ENCODE measurements at places on chromosomes 1 and 21.

DNA sequence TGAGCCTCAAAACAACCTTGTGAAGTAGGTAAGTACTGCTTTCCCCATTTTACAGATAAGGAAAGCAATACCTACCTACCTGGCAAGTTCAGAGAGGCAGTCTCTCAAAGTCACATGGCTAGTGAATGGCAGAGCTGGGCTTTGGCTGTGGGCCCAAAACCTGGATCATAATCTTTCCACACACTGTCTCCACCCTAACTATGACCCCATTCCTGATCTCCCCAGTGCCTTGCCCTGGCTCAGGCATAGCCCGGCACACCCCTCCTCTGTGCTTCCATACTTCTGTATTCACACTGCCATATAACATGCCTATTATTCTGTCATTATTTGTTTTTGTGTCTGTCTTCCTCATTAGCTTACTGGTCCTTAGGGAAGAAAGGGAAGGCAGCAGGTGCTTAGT is 15.9 kb downstream of the GNG12 start:
- DNase-seq: no peak

DNA sequence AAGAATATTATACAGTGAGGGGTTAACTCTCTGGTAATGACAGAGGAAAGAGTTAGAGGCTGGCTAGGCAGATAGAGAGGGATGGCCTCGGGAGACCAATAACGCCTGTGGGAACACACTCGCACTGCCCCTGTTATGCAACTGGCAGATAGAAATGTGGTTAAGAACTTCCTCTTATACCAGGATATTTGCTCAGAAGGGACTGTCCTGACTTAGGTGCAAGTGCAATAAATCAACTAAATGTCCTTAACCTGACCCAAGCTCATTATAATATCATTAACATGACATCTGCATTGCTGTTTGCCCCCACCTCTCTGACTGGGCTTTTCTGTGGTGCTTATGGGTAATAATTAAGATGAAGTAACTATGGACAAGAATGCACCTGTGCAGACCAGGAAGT is 1518.0 kb downstream of the NCAM2 start:
- no peak for DNase-seq

- DNase-seq: no peak
Observed at GRCh38 chr1:18630511-18631495, at the start of gene PAX7. TSS of gene PAX7 (plus strand) at chr1:18630846. CDS start at chr1:18631604, 758 bp downstream.

DNA sequence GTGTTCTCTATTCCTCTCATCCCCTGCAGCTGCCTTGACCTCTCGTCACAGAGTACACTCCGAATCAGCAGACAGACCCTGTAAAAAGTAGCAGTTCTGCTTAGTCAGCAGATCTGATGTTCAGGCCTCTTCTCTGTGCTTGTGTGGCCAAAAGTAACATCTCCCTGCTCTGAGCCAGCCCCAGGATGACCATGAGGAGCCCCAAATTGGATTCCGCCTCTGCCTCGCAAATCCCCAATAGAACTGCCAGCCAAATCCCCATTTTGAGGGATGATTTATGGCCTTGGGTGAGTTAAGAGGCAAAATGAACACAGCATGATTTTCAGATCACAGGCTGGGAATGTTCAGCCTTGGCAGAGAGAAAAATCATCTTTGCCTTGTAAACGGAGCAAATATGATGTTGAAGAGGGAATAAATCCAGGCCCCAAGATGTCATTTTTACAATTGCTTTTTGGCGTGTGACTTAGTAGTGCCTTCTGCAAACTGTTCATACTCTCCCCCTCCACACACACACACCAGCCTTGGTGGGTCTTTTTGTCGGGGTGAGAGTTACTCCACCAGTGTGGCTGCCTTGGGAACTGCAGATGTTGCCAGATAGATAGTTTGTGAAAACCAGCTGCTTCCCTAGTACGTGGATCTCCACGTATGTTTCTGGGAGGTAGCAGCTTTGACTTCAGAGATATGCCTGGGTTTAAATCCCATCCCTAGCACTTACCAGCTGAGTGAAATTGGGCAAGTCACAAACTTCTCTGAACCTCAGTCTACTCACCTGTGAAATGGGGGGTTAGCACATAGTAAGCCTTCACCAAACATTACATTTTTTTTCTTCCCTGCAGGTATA is 77.8 kb downstream of the MAN1C1 start:
- no peak for DNase-seq

GRCh38 chr1:93352376-93352775 is 6.7 kb downstream of the DR1 start:
- DNase-seq: no peak

- no peak for DNase-seq
Observed at GRCh38 chr1:33268927-33269610, 12.8 kb downstream of the ZNF362 start.

DNA sequence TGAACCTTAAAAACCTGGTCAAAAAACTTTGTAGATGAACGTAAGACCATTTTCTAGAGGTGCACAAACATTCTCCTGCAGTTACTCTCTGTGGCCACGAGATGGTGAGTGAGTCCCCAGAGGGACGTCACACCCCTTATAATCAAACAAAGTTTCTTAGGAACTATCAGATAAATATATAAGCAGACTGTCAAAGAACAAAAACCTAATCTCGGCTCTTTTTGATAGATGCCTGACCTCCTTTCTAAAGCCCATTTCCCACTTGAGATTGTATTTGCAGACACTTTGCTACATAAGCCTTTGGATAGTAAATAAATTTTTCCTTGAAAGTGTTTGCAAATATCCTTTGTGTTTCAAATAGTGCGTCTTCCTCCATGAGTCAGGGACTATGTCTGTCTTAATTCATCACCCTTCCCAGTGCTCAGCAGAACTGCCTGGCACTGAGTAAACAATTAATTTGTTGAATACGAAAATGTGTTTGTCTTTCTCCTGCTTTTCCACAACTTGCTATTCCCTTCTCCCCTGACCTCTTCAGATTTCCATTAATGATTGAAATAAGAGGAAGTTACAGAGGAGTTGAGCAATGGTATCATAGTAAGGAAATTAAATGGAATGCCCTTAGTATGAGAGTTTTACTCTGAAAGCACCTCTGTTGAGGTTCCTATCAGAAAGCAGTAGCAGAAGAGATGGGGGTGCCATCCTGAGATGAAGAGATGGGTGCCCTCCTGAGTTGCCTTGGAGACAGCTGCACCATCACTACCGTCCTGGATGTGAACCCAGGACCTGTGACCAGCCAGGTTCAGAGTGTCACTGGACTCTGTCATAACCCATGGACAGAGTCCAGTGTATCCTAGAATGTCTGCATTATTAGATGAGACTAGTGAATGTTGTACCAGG is 57.8 kb upstream of the RAVER2 start:
- peak; percentile 20 for DNase-seq

GRCh38 chr1:31626223-31627207 is 9.0 kb downstream of the HCRTR1 start:
- DNase-seq: no peak

DNA sequence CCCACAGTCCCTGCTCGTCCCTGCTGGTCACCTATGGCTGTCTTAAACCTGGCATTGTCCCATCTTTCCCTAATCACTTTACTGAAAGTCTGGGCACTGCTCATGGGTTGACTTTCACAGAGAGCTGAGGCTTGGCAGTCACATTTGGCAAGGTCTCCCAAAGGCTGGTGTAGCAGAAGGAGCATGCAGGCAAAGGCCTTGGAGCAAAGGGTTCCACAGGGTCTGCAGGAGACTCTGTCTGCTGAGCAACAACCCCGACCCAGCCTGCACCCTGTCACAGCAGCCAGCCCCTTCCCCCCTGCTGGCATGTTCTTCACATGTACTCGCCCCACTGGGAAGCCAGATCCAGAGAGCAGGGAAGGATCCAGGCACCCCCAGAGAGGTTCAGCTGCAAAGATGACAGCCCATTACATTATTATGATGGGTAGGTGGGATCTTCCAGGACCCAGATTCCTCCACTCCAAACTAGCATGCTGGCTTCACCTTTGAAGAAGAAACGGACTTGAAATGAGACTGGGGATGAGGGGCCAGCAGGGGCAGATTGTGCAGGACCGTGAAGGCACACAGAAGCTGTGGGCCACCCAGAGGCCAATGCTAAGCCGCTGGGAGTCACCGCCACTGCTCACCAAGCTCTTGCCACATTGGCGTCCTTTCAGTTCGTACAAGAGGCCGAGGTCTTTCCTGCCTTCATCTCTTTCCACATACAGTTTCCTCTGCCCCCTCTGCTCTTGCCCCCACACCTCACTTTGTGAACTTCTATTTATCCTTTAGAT is 14.2 kb upstream of the TMEM125 start:
- DNase-seq: no peak

GRCh38 chr1:94122201-94122970 is 1.4 kb upstream of the ABCA4 start:
- no peak for DNase-seq

- no peak for DNase-seq
Observed at GRCh38 chr1:198959676-198960075, 320.8 kb downstream of the PTPRC start.

DNA sequence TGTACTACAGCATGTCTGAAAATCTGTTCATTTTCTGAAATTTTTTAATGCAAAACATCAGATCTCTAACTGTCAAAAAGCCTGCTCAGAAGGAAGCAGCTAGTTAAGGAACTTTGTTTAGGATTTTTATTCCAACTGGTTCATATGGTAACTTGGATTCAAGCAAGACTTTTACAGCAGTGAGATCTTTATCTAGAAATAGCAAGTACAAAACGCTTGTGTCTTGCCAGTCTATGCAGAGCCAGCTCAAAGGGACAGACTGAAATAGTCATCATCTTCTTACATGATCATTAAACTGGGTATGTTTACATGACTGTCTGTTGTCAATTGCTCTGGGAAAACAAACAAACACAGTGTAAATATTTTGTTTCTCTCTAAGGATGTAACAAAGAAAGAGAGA is 37.6 kb downstream of the DDAH1 start:
- no peak for DNase-seq

- no peak for DNase-seq
Observed at GRCh38 chr1:96714881-96715280, 6.7 kb upstream of the PTBP2 start.

DNA sequence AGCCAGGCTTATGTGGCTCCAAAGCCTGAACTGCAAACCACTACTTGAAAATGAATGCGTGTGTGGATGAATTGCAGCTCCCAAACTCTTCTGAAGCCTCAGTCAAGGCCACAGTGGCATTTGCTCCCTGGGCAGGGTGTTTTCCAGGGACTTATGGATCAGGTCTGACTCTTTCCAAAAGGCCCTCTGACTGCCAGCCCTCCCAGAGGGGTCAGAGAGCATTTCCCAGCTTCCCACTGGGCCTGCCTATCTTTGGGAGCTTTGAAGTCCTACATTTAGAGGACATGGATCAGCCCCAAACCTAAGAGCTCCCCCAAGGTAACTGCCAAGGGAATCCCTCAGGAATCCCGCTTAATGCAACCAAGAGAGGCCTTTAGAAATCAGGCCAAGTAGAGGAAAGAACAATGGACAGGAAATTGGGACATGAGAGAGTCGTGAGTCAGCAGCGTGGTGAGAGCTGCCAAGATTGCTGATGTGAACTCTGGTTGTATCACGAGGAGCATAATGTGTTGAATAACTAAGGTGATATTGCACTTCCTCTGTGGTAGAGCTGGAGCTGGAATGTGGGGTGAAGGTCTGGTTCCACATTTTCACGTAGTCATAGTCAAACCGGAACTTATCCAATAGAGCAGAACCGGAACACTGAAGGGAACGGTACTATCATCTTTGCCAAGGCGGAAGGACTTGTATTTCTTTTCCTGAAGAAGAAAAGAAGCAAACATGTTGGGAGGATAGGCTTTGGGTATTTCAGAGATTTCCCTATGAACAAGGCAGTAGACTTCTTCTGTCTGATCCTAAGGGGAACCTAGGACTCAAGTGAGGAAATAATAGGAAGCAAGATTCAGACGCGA is 99.4 kb upstream of the JUN start:
- no peak for DNase-seq

GRCh38 chr1:203390298-203390697 is 39.4 kb upstream of the FMOD start:
- DNase-seq: no peak

- DNase-seq: no peak
Observed at GRCh38 chr1:84006591-84006990, 7.7 kb upstream of the TTLL7 start.

- peak; percentile 51 for DNase-seq
Observed at GRCh38 chr1:34786521-34787325, 5.7 kb downstream of the GJB3 start.

DNA sequence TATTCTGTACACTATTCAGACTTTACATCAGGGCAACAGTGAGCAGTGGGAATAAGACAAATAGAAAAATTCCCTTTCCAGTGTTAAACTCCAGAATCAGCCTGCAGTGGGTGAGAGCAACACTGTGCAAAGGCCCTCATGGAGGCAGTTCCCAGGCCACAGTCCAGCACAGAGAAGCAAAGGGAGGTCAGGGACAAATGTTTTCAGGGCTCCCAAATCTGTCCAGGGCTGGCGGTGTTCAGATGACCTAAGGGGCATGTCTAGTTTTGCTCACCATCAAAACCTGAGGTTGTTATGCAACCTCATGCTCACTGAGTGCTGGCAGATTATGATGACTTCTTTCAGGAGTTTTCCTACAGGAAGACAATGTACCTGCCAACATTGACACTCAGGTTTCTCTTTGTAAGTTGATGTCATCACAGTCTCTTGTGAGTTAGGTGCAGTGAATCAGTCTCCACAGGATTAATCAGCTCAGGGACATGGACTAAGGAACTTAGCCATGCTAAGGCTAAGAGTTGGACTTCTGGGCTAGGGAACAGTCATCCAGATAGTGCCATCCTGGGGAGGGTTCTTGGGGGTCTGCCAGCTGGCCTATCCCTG is 3.6 kb upstream of the LCE5A start:
- no peak for DNase-seq

Measured in neuronal stem cell (in vitro differentiated cells).